CD4-positive, alpha-beta memory T cell (primary cell): ENCODE measurements at places on chromosomes 16 and 17.
A peak's percentile ranks its signal among the peaks of the same experiment; 100 is the strongest.

- no peak for DNase-seq
These were observed 158.8 kb downstream of the CCDC182 start for GRCh38 chr17:57586196-57586740.

- DNase-seq = peak; percentile 94
These were observed 21.7 kb downstream of the ACSF3 start for GRCh38 chr16:89115216-89115861.

DNA sequence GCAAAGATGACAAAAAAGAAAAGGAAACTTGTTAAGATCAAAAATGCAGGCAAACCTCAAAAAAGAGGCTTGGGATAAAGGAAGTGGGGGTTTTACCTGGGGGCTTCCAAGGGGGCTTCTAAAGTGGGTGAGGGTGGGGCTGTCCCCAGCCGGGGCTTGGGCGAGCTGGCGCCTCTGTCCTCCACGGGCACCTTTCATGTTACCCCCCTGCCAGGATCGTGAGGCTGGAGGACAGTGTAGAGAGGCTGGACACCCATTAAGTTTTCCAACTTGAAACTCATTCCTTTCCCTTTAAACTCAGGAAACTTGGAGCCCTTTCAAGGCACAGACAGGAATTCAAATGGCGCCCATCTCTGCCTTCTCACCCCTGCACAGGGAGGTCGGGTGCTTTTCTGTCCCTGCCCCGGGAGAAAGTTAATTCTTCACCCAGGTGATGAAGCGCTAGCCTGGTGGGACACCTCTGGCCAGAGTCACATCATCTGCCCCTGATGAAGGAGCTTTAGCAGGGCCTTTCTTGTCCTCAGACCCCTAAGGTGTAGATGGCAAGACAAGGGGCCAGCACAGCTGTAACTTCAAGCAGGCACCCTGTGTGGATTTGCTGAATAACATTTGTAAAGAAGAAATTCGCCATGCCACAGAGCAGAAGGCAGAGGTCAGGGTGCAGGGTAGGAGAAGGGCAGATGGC lies 87.3 kb downstream of the C16orf78 start:
- no peak for DNase-seq

GRCh38 chr17:48723423-48724250 lies 652 bp downstream of the PRAC2 start:
- DNase-seq = no peak

GRCh38 chr16:51148678-51149228 lies 2.3 kb downstream of the SALL1 start:
- no peak for DNase-seq

- DNase-seq = no peak
These were observed 401.5 kb downstream of the TMEM114 start for GRCh38 chr16:8188841-8189240.

- no peak for DNase-seq
These were observed 431.7 kb upstream of the PSMD7 start for GRCh38 chr16:73864868-73865267.

GRCh38 chr17:28944862-28945741 lies 6.2 kb downstream of the PHF12 start:
- DNase-seq = no peak

DNA sequence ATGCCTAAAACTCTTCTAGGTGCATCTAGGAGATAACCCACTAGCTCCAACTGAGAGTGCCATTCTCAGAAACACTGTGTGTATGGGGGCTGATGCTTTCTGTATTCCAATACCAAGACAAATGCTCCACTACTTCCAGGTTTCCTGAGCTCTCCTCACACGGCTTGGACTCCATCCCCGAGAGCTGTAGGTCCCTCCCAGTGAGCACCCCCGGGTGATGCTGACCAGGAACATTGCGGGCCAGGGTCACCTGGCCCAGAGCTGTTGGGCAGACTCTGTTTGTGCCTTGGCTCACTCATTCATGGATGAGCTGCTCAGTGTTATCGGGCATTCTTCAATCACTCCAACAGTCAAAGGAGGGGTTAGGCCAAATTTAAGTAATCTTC lies 7.0 kb downstream of the CUEDC1 start:
- DNase-seq = no peak
